Suppressor macrophage treated with lipopolysaccharide for 1 hour (primary cell): ENCODE measurements at places on chromosomes 3 and 15.

DNA sequence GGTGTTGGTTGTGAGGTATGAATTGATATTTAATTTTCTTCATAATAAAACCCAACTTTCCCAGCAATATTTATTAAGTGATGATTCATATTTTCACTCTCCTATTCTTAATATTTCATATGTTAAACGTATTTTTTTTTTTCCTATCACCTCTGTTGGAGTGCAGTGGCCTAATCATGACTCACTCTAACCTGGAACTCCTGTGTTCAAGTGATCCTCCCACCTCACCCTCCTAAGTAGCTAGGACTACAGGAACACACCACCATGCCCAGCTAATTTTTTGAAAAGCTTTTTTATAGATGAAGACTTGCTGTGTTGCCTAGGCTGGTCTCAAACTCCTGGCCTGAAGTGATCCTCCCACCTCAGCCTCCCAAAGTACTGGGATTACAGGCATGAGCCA lies 8.6 kb downstream of the PARP15 start:
- no peak for DNase-seq

DNA sequence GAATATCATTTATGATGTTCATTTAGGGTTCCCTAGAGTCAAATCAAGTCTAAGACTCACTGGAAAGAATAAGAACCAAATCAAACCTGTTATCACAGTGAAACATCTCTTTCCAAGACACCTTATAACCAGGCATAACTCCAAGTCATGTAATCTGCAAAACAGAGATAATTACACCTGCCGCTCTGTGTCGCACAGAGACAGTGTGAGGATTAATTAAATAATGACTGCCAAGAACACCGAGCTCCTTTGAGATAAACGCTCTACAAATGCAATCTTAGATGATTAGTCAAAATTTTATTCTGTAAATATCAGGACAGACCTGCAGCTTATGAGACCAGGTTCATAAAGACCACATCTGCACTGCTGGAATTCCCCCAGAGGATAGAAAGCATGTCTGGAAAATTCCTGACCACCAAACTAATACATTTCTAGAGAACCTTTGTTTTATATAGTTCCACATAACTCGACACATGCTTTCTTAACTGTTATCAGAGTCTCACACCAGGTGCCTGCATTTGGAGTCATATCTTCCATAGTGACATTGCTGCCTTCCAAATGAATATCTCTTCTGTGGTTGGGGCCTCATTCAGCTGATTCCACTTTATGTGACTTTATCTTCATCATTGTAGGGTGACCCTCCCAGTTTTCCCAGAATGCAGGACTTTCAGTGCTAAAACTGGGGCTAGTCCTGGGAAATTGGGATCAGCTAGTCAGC lies 252.8 kb downstream of the CD47 start:
- DNase-seq, result no peak

DNA sequence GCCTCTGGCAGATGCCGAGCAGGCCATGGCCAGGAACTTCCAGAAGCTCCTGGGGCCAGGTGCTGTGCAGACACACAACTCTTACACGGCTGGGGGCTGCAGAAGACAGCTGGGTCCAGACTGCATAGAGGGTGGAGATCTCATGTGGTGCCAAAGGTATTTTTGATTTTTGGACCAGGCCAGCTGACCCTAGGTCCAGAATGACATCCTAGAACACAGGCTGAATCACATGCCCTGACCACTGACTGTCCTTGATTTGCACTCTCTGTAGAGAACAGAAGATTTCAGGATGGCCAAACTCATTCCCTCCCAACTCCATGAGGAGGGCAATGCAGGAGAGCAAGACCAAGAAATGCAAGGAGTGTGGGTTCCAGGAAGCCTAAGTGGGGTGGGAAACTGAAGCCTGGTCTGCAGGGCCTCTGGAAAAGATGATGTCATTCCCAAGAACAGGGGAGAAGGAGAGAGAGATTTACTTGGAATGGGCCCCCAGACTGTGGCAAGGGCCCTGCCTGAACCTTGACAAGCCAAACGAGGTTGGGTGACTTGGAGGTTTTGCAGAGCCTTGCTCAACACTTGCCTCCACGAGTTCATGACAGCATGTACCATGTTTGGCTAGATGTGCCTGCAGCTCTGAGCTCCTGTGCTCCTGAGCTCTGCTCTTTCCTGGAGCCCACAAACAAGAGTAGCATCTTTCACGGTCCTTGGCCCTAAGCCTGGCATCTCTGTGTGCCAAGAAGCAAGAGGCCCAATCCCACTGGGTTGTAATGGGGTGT lies 38.5 kb upstream of the CTSH start:
- peak; percentile 48 for DNase-seq

DNA sequence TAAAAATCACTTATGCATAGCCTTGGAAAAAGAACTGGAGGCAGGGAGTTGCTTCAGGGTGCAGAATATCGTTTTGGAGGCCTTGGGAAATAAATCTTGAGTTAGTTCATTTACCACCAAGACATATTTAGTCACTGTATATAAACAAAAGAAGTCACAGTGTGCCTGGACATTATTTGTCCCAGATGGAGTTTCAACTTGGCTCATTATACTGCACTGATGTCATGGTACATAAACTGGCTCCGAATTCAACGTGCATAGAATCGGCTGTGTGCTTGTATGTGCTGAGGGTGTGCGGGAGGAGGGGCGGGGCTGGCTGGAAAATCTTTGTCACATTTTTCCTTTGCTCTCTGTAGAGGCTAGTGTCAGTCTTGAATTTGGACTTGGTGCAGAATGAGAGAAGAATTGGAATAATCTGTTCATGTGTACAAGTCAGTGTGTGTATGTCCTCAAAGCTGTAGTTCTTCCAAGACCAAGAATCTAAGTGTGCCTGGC lies 86.6 kb downstream of the FNDC3B start:
- DNase-seq, result no peak

DNA sequence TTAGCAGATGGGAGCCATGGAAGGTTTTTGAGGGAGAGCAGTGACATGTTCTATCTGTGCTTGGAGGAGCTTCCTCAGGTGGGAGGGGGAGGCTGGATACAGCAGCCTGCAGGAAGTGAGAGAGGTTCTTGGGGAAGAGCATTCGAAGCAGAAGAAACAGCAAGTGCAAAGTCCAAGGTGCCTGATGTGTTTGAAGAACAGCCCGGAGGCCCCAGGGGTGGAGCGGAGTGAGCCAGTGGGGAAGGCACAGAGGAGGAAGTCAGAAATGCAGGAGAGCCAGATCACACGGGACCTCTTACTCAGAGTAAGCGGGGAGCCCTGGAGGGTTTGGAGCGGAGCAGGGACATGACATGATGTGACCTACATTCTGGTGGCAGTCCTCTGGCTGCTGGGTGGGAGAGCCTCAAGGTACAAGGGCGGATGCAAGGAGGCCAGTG lies 10.8 kb downstream of the ITGA11 start:
- peak; percentile 62 for DNase-seq

DNA sequence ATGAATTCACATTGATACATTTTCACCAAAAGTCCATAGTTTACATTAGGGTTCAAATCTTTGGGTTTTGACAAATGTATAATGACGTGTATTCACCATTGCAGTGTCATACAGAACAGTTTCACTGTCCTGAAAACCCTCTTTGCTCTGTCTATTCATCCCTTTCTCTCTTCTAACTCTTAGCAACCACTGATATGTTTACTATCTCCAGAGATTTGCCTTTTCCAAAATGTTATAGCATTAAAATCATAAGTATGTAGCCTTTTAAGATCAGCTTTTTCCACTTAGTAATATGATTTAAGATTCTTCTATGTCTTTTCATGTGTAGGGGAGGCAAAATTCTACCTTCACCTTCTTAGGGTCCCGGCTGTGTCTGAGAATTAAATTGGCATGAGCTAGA lies 203.8 kb downstream of the TPRG1 start:
- DNase-seq, result no peak

GRCh38 chr15:39785139-39785538 lies 2.5 kb upstream of the FSIP1 start:
- no peak for DNase-seq

GRCh38 chr3:108300103-108300849 lies 3.9 kb downstream of the HHLA2 start:
- no peak for DNase-seq

DNA sequence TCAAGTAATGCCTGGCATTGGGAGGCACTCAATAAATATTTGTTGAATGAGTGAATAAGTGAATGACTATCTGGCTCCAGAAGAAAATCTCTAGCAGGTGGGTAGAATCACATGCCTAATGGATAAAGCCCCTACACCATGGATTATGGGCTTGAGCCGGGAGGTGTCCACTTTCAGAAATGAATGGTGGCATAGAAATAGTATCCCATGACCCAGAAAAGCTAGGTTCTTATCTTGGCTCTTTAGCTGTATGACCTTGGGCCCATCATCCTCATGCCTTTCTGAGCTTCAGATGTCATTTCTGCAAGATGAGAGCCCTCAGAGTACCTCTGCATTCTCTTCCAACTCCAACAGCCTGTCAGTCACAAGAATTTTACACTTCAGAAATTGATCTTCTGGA lies 37.3 kb upstream of the TNIK start:
- no peak for DNase-seq

- DNase-seq, result no peak
Measured at GRCh38 chr3:38588371-38588971, 61.0 kb downstream of the SCN5A start.

DNA sequence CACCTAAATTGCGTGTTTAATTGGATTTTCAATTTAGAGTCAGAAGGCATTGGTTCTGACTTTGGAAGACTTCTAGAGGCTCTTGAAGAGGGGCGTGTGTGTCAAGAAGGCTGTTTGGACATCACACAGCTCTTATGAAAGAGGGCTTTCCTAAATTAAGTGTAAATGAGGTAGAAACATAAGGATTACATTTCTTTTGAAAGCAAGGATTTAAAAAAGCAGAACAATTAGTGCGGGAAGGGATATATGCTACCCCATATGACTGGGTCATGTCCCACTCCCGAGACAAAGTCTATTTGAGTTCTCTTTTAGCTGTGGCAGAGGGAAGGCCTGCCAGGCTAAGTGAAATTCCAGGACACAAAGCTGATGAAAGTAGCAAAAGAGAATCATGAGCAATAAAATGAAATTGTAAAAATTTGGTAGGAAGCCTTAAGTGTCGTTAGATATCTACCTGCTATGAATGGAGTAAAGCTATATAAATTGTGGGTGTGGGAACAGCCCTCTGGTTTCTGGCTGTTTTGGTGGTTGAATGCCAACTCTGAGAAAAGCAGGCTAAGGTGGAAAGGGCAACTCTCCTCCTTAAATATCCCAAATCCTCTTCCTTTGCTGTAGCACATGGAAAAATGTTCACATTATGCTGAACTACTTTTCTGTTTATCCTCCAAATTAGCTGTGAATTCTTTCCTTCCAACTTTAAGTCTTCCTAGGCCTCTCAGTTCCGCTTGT lies 100.6 kb upstream of the TSC22D2 start:
- DNase-seq, result no peak

DNA sequence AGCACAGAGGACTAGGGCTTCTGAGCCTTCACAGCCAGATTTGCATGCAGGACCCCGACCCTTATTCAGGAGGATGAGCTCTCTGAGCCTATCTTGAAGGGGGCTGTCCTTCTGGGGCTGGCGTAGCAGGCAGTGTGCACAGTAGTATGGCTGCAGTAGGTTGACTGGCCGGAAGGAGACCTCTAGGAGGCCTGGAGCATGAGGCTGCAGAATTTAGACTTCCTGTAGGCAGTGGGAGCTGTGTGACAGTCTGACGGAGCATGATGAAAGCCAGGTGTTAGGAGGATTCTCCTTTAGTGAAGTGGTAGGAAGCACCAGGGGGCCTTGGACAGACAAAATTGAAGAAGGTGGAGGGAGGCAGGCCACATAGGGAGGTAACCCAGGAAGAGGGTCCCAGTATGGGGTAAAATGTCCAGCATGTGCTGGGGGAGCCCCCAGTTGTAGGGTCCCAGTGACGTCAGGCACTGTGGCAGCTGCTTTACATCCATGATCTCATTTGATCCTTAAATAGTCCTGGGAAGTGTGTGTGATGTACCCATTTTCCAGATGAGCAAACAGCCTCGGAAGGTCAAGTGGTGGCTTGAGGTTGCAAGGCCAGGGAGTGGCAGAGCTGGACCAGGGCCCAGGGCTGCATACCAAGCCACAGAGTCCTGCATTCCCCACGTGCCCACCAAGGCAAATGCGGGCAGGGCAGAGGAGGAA lies 36.1 kb downstream of the SPSB4 start:
- no peak for DNase-seq

DNA sequence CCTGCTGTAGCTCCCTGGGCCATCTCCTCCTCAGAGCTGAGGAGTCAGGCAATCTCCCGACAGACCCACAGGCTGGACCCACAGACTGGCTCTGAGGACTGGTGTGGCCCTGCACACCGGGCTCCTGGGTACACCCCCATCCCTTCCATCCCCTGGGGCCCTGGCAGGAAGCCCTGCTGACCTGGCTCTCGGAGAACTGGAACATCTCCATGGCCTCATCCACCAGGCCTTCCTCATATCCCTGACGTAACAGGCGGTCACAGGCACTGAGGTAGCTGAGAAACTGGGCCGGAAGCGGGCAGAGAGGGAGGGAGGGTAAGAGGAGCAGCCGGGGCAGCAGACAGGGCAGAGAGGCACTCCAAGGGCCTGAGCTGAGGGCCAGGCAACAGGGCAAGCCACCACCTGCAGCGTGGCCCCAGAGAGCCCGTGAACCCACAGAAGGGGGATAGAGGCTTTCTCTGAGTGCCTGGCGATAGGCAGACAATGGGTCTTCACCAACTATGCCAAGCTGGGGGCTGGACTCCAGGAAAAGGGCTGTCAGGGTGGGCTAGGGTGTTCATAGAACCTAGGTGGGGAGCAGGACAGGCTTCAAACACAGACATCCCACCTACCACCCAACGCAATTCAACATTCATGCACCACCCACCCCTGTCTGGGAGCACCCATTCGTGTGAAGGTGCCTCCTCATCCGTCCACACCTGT lies 17.9 kb downstream of the KBTBD13 start:
- no peak for DNase-seq

DNA sequence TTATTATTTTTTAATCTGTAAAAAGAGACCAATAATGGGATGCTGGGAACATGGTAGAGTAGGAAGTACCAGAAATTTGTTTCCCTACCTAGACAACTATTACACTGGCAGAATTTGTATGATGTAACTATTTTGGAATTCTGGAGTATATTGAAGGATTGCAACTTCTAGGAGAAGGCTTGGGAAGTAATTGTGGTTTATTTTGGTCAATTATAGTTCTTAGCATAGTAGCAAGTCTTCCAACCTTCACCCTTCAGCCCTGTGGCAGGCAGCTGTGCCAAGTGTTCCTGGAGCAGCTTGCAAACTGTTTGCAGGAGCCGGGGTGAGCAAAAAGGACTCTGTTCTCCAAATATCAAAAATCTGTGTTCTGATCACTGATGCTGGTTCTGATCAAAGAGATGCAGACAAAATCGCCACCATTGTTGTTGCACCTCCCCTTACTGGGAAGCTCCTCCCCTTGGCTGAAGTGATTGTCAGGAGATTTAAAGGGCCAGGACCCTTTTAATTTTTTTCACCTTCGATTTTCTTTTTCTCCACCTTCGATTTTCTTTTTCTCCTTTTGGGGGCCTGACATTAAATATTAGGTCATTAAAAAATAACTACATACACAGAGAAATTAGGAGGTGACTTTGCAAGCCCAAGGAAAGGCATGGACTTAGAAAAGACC lies 363.3 kb downstream of the SLC9A9 start:
- DNase-seq, result no peak

DNA sequence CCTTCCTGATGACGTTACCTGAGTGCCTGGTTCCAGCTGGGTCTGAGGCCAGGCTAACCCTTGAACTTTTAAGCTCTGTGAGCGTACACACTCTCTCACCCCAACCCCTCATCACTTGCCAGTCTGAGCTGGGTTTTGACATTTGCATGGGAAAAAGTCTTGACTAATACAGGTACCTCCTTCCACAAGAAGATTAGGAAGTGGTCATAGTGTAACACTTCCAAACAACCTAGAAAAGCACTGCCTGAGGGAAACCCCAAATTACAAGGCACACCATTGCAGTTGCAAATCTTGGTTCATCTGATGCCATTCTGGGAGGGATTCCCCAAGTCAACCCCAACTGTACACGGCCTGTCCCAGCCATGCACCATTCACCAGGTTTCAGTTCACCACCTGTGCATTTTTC lies 499.8 kb downstream of the FOXP1 start:
- DNase-seq, result peak; percentile 63
